ELF-1 (cell line): ENCODE measurements at places on chromosomes 6 and 20.

GRCh38 chr6:169669147-169669546, 32.7 kb downstream of the WDR27 start:
- no peak for DNase-seq

DNA sequence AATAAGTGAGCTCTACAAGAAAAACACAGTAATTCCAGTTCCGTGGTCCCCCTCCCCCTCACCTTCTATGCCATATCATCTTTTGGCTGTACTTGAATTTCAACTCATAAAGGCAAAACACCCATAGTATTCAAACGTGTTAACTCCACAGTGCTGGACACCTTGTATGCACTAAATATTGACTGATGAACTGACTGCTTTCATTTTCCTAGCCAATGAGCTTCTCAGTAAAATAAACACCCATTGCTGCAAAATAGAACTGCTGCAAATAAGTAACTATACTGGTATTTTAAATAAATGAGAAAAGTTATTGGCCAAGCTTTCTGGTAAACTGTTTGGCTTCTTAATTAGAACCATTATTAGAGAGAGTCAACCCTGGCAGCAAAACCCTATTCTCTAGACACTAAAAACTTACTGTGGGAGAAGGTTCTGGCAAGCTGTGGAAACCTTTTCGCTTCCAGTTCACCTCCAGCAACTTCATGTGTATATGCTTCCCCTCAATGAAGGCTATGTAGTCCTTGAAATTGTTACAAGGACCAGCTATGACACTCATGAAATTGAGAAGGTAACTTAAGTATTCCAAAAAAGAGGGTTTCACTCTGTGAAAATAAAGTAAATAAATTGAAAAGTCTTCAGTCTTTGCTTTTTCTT, 86.0 kb downstream of the MBOAT1 start:
- DNase-seq = no peak

- no peak for DNase-seq
Observed at GRCh38 chr20:24376311-24377099, 92.9 kb upstream of the SYNDIG1 start.

DNA sequence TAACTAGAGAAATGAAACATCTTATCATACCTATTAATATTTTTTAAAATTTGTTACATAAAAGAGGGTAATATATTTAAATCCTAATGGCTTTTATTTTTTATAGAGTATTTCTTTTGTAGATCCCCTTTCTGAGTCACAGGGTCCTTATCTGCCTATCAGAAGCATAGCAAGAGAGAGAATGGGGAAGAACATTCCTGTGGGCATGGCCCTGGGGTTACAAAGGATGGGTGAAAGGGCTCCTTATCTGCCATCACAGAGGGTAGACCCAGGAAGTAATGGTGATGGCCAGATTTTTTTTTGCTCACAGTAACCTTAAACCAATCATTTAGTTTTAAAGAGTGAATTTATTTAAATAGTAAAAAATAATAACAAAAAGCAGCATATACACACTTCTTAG, 582.1 kb upstream of the HTR1E start:
- no peak for DNase-seq
